Stimulated activated CD4-positive, alpha-beta T cell treated with anti-CD3 and anti-CD28 coated beads, Interleukin-2, amount 100 ng/mL, for 24 hours (primary cell): ENCODE measurements at places on chromosomes 5 and 9.

GRCh38 chr5:100777680-100778300 lies 125.3 kb downstream of the ST8SIA4 start:
- DNase-seq = peak; percentile 4

DNA sequence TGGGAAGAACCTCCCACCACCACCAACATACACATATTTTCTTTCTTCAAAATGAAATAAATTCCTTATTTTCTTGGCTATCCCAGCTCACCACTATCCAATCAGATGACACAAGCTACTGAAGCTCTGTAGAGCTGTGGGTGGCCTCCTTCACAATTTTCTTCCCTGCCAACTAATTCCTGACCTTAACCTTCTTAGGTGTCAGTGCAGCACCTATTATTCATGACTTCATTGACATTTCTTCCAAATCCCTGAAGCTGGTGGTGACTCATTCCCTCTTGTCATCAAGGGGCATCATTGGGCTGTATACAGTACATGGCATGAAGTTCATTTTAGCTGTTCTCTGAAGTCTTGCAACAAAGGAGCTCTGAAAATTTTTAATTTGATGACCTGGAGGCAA lies 42.0 kb upstream of the ADRA1B start:
- no peak for DNase-seq

DNA sequence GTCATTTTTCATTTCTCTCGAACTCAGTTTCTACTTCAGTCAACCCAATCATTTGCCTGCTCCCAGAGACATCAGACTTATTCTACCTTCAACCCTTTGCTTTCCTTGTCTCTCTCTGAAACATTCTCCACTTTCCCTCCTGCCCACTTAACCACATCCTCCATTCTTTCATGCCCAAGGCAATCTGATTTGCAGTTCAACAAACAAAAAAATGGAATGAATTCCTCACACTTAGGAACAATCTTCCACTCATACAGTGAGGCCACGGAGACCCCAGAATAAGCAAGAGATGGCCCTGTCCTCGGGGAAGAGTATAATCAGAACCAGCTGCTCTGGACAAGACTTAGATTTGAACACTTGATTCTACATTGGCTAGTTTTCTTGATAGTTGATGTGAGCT lies 180.5 kb downstream of the RFK start:
- DNase-seq = no peak

DNA sequence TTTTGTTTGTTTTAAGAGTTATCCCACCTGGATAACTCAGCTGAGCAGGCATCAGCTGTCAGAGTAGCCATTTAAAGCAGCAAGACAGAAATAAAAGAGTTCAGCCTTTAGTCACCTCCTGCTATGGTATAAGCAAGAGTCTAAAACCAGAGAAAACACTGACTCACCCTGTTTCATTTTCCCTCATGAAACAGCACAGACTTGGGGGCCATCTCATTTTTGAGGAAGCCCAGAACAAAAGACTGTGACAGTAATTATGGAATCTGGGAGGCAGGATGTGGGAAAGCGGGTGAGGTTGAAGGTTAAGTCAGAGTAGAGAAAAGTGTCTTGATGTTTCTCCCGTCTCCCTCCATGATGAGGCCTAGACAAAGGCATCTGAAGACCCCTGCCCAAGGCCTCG lies 90.2 kb upstream of the FAM174A start:
- no peak for DNase-seq

- DNase-seq = no peak
These were observed 31.1 kb downstream of the OR2K2 start for GRCh38 chr9:111298731-111299598.
